ENCODE measurements at places on chromosomes 11 and 22.

- H3K27ac ChIP-seq, result no peak overlapping the region
- H3K4me3 ChIP-seq, result no peak overlapping the region
- no peaks in the 10 kb centered on the region for H3K36me3 ChIP-seq
- H3K4me1 ChIP-seq, result no peaks in the 10 kb centered on the region
- no peak for DNase-seq
Measured at GRCh38 chr11:58900479-58901420, 38.5 kb upstream of the GLYATL1 start.

DNA sequence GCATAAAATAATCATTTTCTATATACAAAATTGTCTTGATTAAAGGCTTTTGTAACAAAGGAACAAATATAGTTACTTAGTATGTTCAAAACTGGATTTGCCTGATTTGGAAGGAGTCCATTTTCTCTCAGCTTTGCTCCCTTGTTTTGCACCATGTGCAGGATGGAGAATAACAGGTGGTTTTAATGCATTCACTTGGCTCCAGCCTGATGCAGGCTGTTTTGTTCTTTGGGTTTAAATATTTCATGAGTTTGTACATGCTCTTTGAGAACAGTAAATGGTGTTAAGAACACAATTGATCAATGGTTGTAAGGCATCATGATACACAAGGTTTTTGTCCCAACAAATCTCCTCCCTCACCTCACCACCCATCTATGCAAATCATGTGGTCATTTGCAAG, 886.9 kb upstream of the CCDC90B start:
- no peaks in the 10 kb centered on the region for H3K36me3 ChIP-seq
- no peaks in the 10 kb centered on the region for H3K4me1 ChIP-seq
- no peak overlapping the region for H3K4me3 ChIP-seq
- H3K27ac ChIP-seq, result no peak overlapping the region
- DNase-seq, result no peak

DNA sequence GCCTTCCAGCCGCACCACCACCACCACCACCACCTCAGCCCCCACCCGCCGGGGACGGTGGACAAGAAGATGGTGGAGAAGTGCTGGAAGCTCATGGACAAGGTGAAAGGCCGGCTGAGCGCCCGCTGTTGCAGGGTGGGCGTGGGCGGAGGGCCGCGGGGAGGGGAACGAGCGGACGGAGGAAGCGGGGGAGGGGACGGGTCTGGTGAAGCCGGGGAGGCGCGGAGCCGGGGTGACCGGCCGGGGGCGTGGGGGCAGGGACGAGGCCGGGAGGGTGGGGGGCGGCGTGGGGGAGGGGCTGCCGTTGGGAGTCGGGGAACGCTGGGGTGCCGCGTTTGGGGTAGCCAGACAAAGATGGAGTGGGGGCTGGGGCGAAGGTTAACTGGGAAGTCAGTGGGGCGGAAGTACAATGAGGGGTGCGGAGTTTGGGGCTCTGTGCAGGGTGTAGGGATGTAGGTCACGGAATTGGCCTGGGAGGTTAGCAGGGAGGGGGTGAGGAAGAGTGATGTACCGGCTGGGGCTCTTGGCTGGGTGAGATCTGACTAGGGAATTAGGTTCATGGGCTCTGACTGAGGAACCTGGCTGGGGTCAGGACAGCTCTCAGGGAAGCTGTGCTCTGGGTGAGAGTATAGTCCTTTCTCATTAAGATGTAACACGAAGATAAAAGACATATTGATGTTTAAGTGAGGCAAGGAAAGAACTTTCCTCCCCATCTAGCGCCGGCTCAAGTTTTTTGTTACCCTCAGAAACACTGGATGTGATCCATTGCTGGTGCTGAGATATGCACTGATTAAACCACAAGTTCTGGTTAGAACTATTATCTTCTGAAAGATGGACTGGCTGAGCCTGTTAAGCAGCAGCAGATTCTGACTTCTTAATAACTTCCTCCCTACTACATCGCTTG, 624 bp downstream of the CBL start:
- H3K4me1 ChIP-seq, result peaks cover 12% of the 10 kb centered on the region
- DNase-seq, result no peak
- H3K27me3 ChIP-seq, result no peaks in the 10 kb centered on the region
- peak overlapping the region; percentile 99 for H3K4me3 ChIP-seq
- H3K27ac ChIP-seq, result peak overlapping the region; percentile 70
- no peaks in the 10 kb centered on the region for H3K36me3 ChIP-seq

DNA sequence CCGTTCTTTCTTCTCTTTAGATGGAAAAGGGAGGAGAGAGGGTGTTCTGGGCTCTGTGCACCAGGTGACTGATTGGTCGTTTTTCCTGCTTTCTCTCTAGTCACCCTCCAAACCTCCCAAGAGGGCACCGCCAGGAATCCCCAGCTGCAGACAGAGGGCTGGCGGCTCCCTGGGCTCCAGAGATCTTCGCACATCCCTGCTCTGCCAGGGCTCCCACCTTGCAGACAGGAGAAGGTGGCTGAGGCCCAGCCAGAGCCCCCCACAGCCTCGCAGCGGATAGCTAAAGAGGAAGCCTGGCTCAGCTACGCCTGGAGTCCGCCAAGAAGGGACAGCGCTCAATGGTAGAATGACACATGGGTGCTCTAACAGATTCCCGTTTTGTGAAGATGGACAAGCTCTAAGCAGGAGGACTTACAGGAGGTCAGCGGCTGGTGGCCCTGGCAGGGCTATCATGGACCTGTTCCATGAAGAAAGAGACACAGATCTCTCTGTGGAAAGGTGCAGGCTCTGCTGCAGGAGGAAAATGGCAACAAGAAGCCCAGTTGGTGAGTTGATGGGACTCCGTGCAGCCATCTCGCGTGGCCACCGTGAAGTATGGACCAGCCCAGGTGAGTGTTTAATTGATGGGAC, 976.9 kb downstream of the BRD1 start:
- no peak overlapping the region for H3K4me3 ChIP-seq
- H3K27ac ChIP-seq, result no peak overlapping the region
- DNase-seq, result no peak
- H3K4me1 ChIP-seq, result no peaks in the 10 kb centered on the region
- H3K27me3 ChIP-seq, result no peaks in the 10 kb centered on the region
- H3K36me3 ChIP-seq, result no peaks in the 10 kb centered on the region

GRCh38 chr11:9330387-9331384, 16.3 kb upstream of the TMEM41B start:
- peak overlapping the region; percentile 90 for H3K27ac ChIP-seq
- DNase-seq, result no peak
- no peaks in the 10 kb centered on the region for H3K36me3 ChIP-seq
- no peaks in the 10 kb centered on the region for H3K27me3 ChIP-seq
- peaks cover 13% of the 10 kb centered on the region for H3K4me1 ChIP-seq

GRCh38 chr11:35598254-35599125, 19.8 kb upstream of the FJX1 start:
- H3K27ac ChIP-seq, result no peak overlapping the region
- H3K27me3 ChIP-seq, result no peaks in the 10 kb centered on the region
- no peak overlapping the region for H3K4me3 ChIP-seq
- no peaks in the 10 kb centered on the region for H3K4me1 ChIP-seq

GRCh38 chr11:35304386-35304775, 115.0 kb downstream of the SLC1A2 start:
- H3K36me3 ChIP-seq, result no peaks in the 10 kb centered on the region
- H3K4me3 ChIP-seq, result no peak overlapping the region
- DNase-seq, result no peak
